Daoy (cell line): ENCODE measurements at places on chromosomes 5 and 9. TPM values are rescaled to one million over a fixed set of nuclear protein-coding genes. Genes with fewer than 3 reads are reported as not detected.
A peak's percentile ranks its signal among the peaks of the same experiment; 100 is the strongest.

DNA sequence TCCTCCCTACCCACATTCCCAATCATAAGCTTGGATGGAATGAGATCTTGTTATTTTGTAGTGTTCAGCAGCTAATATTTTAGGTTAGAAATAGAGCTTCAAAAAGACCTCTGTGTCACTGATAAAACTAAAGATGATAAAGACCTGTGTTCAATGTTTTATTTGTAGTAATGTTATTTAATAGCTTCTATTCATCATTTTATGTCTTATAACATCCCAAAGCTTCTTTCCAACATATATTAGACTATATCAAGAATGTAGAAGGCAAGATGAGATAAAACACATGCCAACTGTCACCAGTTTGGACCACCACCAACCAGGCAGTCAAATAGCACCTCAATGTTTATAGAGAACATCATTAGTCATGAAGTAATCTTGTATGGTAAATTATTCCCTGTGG, 409.5 kb upstream of the ITGA1 start:
- DNase-seq = no peak

- no peak for DNase-seq
Measured at GRCh38 chr5:175107028-175107588, 336.9 kb downstream of the DRD1 start.

ALDH1B1 gene
- 23.9 and 28.8 TPM in 2 replicates for total RNA-seq

NTNG2 gene
- 1.9 and 2.6 TPM in 2 replicates for total RNA-seq

- DNase-seq = no peak
Measured at GRCh38 chr5:88862547-88863175, 20.3 kb downstream of the MEF2C start.

RIC1 gene
- 13.2 and 15.8 TPM in 2 replicates for total RNA-seq

DNA sequence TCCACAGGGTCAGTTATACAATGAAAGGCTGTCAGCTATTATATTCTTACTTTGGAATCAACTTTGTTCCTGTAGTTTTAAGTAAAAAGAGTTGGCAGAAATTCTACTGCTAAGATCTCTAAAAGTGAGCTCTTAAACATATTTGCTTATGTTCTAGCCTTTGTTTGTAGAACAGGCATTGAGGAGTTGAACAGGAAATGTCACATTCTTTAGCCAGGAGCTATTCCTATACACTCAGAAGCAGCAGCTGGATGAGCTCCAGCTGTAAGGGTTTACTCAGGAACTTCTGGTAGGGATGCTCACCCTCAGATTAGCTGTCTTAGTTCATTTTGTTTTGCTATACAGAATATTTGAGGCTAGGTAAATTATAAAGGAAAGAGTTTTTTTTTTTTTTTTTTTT, 22.4 kb upstream of the SPINK14 start:
- DNase-seq = peak; percentile 44

FGF1 gene
- 0.33 and 0.63 TPM in 2 replicates for total RNA-seq

DNA sequence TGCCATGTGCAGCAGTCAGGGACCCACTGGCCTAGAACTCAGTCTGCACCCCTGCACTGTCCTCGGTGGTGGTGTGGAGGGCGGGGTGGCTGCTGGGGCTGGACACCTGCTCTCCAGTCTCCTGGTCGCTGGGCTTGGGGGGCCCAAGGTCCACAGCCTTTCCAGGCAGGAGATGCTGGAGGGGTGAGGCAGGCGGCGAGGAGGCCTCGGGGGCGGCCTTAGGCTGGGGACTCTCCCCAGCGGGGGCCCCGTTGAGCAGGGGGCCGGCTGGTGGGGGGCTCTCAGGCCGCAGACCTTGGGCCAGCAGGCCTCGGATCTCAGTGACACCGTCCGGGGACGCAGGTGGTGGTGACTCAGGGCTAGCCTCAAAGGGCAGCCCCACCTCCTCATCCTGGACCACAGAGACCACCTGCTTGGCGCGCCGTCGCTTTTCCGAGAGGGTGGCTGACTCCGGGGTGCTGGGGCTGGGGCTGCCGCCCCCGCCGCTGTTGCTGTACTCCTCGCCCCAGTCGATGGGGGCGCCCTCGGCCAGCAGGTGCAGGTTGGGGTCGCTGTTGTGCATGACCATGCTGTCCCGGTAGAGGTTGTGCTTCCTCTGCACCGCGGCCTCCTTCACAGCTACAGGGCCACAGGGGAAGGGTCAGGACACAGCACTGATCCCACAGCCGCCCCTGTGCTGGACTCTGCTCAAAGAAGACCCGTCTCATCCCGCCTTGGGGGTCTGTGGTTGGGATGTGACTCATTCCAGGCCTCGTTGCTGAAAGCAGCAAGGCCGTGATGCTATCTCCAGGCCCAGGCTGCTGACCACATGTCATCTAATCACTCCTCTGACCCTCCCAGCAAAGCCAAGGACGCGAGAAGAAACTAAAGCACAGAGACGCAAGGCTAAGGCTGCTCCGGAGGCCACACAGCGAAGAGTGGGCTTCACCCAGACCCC, 55.8 kb downstream of the LRSAM1 start:
- DNase-seq = peak; percentile 92

DNA sequence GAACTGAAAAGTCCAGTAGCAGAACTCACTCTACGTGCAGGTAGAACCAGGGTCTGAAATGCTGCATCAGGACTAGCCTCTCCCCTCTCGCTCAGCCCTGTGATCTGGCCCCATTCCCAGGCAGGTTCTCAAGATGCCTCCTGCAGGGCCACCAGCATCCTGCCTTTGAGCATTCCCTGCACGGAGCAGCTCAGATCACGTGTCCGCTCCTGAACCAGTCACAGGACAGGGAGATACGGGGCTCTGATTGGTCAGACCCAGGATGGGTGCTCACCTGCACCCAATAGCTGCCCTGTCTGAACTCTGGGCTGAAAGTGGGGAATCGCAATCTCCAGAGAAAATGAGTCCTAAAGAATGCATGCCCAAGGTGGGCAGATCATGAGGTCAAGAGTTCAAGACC, 50.8 kb downstream of the NEURL1B start:
- DNase-seq = no peak

DNA sequence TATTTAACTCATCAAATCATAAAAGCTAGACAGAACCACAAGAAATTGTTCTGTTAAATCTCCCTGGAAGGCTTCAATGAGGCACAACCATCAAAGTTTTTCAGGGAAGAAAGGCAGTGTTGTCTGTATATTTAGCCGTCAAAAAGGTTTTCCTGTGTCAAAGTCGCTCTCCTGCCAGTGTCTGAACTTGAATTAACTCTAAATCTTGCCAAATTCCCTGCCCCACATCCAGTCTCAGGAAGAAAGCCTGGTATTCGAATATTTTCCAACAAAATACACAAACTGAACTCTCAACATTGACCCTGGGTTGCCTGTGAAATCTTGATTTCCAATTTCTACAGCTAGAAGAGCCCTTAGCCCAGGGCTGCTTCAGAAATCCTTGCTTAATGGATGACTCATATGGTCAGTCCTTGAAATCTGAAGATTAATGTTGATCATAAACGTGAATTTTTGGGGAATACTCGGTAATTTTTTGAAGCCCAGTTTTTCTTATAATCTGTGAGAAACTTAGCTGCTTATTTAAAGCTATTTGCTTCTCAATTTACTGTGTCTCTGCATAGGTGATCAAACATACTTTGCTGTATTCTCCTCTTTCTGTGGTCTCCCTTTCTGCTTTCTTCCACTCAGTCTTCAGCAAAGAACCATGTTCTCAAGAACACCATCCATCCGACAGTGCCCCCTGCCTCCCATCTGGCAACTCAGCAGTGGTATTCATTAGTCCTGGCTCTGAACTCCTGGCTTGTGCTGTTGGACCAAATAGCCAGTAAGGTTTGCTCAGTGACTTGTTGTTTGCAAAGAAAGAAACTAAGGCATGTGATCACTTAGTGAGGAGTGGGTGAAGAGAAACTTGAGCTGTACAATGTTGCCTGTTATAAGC, 58.9 kb downstream of the NREP start:
- DNase-seq = peak; percentile 69

GRCh38 chr5:125331987-125332598, 585.7 kb upstream of the ZNF608 start:
- DNase-seq = no peak

DNA sequence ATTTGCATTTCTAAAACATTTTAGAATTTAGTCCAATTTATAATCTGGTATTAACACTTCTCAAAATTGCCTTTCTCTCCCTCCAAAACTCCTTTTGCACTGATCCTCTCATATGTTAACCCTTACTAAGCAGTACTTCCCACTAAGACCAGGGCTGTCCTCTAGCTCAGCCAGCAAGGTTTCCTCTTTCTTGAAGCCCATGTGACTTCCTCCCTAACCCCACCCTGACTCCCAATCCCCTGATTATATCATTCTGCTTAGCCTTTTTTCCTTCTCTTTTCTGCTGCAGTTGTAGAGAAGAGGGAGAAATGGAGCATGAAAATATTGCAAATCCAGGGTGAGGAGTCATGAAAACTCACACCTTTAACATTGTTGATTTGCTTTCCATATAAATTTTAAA, 241.7 kb downstream of the MCTP1 start:
- no peak for DNase-seq

DNA sequence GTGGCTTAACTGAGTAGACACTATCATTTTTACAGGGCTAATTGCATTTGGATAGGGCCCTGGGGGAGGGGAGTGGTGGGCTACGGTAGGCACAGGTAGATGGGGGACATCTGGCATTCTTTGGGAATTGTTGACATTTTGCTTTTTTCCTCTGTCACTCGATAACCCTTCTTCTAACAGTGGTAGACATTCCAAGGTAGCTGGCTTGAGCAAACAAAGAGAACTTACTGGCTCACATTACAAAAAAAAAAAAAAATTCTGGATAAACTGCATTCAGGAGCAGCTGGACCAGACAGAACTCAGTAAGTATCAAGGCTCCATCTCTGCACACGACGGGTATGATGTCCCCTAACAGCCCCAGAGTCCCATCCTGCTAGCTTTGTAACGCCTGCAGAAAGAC, 585.2 kb downstream of the ZNF608 start:
- DNase-seq = no peak

DNA sequence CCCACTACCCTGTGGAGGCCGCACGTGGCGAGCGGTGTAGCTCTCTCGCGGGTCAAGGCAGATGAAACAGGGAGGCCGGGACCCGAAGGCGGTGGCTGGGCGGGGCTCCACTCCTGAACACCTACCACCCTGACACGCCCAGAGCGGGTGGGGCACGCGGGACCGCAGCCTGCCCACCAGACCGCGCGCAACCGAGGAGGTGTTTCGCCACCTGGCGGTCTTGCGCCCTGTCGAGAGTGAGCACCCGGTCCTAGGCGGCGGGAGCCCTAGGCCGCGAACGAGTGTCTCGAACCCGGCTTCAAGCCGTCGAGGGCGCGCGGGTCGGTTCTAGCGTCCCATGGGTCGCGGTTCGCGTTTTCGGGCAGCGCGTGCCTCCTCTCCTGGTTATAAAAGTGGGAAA, 2.2 kb upstream of the EXOSC3 start:
- DNase-seq = no peak

FBLL1 gene
- 0.11 TPM in 1 of 2 replicates, not detected in the other for total RNA-seq

DNA sequence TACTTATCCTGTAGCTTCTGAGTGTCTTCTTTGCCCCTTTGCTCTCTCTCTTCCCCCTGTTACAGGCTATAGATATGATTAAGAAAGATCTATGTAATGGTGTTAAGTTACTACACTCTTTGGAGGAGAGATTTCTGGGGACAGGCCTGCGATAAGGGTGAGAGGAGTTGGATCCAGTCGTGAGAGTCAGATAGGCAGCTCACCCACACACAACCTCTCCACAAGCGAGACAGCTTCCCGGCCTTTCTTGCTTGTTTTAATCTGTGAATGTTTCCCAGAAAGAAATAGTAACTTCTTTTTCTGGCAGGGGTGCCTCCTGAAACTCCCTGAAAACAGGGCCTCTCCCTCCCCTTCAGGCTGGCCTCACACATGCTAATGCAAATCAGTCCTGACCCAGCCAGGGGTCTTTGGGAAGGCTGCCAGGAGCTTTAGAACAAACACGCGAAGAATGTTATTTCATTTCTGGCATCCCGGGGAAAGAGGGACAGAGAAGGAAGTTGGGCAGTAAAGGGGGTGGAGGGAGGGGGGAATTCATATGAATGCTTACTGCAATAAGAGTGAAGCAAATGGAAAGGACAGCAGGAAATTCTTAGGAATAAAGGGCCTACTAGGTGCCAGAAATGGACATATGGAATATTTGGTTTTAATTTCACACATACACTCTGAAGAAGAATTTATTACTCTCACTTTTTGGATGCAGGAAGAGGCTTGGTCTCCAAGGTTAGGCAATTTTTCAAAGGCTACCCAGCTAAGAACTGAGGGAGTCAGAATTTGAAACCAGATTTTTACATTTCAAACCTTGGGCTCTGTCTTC, 215.8 kb upstream of the TRIM32 start:
- DNase-seq = peak; percentile 28

GRCh38 chr9:123378956-123379660, 23.1 kb downstream of the CRB2 start:
- DNase-seq = no peak

GRCh38 chr9:13485068-13485596, 205.6 kb upstream of the MPDZ start:
- no peak for DNase-seq

DNA sequence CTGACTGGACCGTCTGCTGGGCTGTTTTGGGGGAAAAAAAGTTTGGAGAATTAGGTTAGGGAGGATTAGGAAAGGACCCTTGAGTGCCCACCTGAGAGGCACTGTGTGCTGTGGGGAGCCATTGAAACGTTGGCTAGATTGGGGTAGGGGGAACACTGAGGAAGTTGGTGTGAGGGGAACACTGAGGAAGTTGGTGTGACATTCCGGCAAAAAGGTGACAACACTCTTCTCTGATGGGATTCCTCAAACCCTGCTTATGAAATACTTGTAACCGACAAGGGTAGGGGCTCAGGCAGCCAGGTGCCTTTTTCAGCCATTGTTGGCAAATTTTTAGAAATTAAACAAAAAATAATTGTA, 1.0 kb downstream of the CYSTM1 start:
- no peak for DNase-seq

MTAP gene
- total RNA-seq = not detected in 2 replicates

LCN10 gene
- not detected in 2 replicates for total RNA-seq

GRCh38 chr9:33415501-33416038, 13.2 kb upstream of the AQP7 start:
- DNase-seq = peak; percentile 67

- DNase-seq = peak; percentile 53
Measured at GRCh38 chr9:131732636-131733289, 7.1 kb downstream of the RAPGEF1 start.

SPATA31A3 gene
- total RNA-seq = not detected in 2 replicates
